ENCODE measurements at places on chromosomes 7 and 10.

DNA sequence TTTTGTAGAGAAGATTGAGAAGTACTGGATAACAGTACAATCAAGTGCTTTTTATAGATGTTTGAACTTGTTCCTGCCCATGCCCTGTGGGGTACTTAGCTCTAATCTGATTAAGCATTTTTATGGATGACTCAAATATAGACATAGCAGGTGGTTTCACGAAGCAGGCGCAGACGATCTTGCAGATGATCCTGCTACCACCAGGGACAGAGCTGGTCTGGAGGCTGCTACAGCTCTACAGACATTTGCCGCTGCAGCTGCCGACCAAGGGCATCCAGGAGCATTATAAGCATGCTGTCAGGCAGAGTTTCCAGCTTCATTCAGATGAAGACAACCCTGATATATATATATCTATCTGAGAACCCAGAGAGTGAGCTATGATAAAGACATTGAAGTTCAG, 650.4 kb downstream of the NXPH1 start:
- DNase-seq, result no peak

- DNase-seq, result no peak
Measured at GRCh38 chr7:92276460-92276864, 30.7 kb downstream of the ANKIB1 start.

DNA sequence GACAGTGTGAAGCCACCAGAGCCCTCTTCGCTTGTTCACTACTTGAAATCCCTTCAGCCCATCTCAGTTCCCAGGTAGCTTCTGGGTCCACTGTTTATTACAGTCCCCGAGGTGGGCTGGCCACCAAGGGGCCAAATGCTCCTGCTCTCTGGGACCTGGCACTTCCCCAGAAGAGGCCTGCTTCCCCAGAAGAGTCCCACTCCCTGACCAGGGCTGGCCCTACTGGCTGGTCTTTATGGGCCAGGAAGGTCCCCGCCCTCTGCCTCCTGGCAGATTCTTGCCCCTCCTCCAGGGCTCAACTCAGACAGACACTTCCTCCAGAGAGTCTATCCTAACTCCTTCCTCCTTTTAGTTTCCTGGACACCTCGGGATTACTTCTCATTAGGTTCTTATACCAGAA, 70.7 kb upstream of the LRRC18 start:
- DNase-seq, result no peak

DNA sequence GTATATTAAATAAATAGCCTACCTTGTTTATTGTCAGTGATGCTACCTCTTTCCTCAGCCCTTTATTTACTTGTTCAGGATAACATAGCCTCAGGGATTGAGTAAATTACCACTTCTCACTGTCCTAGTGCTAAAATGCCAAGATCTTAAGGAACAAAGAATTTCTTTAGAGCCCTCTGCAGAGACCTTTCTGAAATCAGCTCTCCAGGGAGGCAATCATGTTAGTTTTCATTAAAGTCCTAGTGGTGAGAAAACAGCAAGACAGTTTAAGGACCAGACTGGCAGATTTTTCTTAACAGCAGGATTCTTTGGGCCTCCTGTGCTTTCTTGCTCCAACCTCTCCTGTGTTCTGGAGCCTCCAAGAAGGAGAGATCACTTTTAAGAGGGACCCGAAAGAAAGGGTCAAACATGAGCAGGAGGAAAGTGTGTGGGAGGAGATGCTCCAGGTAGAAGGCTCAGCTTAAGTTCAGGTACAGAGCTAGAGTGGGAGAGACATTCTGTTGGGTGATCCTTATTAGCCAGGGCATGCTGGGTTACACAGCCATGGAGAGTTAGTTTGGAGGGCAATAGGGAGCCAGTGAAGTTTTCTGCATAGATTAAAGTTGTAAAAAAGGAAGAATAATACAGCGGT, 1.2 kb upstream of the PLCE1 start:
- peak; percentile 65 for DNase-seq

GRCh38 chr7:83271212-83272099, 108.8 kb upstream of the PCLO start:
- peak; percentile 55 for DNase-seq

DNA sequence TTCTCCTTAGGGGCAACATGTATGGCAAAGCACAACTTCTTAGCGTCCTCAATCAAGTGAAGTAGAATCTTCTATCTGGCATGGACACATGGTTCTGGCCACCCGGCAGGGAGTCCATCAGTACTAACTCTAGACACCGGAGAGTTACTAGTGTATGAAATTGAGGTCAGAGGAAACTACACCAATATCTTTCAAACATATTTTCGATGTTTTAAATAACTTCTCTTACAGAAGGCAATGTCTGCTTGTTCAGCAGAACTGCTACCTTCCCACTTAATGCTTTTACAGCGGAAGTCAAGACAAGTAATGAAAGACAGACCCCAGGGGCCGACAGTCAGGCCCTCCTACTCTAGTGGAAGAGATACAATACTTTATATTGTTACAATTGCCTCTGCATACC, 89.9 kb downstream of the RNF216 start:
- peak; percentile 37 for DNase-seq

DNA sequence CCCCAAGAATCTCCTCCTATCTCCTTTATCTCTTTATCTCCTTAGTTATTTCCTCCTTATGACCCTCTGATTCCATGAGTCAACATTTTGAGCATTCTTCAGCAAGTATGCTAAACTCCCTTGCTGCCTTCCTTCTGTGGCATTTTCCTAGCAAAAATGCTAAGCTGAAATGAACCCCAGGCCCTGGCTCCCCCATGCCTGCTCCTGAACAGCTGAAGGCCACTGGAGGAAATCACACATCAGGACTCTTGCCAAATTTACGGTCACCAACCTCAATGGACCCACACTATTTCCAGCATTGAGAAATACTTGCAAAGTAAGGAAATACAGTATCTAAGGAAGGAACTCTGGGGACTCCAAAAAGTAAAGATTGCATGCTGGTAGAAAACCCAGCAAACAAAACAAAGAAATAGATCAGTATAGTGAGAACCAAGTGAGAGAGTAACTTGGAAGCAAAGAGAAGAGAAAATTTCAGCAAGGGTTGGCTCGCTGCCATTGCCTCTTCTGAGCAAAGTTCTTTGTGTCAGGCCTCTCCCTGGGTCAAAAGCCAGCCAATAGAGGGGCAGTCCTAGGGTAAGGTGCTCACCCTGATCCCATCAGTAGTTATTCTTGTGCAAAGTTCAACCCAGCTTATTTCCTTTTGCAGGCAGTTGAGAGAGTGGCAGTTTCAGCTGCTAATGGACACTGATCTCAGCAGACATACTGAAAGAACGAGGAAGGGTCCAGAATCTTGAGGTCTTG, 5.1 kb upstream of the PLEKHS1 start:
- peak; percentile 21 for DNase-seq

GRCh38 chr10:102856758-102857424, 2.8 kb downstream of the BORCS7 start:
- no peak for DNase-seq

DNA sequence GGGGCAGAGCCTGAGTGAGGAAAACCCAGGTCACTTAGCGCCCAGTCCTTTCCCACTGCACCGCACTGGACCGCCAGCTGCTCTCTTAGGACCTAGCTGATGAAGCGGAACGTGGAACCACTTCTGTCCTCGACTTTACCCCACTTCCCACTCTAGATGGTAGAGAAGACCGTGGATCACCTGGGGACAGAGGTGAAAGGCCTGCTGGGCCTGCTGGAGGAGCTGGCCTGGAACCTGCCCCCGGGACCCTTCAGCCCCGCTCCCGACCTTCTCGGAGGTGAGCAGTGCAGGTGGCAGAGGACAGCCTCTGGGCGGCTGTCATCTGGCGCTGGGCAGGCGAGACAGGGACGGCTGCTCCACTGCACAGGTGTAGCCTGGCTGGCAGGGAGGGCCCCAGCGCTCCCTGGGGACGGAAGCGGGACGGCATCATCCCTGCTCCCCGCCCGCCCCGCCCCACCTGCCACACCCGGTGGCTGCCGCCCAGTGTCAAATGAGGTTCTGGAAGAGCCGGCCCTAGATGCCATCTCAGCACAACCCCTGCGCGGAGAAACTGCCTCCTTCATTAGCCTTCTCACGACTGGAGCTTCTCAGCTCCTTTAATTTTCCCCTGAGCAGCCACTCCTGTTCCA, 11.7 kb downstream of the PLAC9 start:
- DNase-seq, result peak; percentile 35

GRCh38 chr7:1083729-1084657, 3.9 kb upstream of the GPER1 start:
- DNase-seq, result no peak
